ENCODE measurements at places on chromosomes 16 and 17. TPM values are rescaled to one million over a fixed set of nuclear protein-coding genes. Genes with fewer than 3 reads are reported as not detected.

GRCh38 chr16:11205754-11206581 is 50.0 kb downstream of the SOCS1 start:
- H3K4me1 ChIP-seq = peaks cover 10% of the 10 kb centered on the region
- H3K36me3 ChIP-seq = no peaks in the 10 kb centered on the region
- DNase-seq = peak; percentile 53
- H3K4me3 ChIP-seq = no peak overlapping the region
- H3K27ac ChIP-seq = peak overlapping the region; percentile 45
- no peaks in the 10 kb centered on the region for H3K27me3 ChIP-seq

DNA sequence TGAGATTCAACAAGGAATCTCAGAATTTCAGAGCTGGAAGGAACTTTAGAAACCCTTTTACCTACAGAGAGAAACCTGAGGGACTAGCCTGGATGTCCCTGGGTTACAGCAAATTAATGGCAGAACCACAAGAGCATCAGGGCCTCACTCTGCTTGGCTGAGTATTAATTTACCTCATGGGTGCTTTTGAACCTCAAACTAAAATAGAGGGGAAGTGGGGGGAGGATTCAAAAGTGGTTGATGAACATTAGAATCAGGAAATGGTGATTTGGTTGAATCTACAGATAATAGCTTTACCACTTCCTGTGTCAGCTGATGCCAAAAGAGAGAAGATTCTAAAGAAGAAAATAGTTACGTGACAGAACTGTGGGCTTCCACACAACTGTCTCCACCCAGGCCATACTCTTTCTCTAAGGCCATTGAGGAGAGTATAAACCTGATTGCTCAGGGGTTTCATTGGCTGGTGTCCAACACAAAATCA is 11.3 kb upstream of the SKAP1 start:
- H3K4me3 ChIP-seq = no peak overlapping the region
- no peak for DNase-seq
- peak overlapping the region; percentile 15 for H3K27ac ChIP-seq
- no peaks in the 10 kb centered on the region for H3K4me1 ChIP-seq

DNA sequence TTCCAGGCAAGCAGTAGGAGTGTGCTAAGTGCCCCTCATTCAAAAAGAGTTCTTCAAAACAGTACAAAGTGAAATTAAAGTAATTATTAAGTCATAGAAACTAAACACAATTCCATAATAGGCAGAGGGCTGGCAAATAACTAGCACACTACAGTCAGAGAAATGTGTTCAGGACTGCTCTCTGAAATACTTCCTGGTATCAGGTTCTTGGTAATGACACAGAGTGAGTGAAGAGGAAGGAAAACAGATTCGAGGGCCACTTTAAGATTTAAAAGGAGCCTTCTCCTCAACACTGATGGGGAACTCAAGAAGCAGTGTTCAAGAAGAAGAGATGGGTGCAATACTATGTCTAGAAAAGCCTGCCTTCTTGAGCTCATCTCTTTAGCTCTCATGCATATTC is 139.2 kb downstream of the TOX3 start:
- no peaks in the 10 kb centered on the region for H3K36me3 ChIP-seq
- no peaks in the 10 kb centered on the region for H3K27me3 ChIP-seq
- H3K27ac ChIP-seq = peak overlapping the region; percentile 48
- no peak for DNase-seq

- H3K27me3 ChIP-seq = no peaks in the 10 kb centered on the region
- DNase-seq = no peak
- no peaks in the 10 kb centered on the region for H3K4me1 ChIP-seq
- no peak overlapping the region for H3K4me3 ChIP-seq
- H3K36me3 ChIP-seq = no peaks in the 10 kb centered on the region
- H3K27ac ChIP-seq = no peak overlapping the region
Observed at GRCh38 chr17:15483431-15483830, 16.0 kb upstream of the CDRT4 start.

- no peak for DNase-seq
- H3K36me3 ChIP-seq = no peaks in the 10 kb centered on the region
- no peaks in the 10 kb centered on the region for H3K4me1 ChIP-seq
- H3K27me3 ChIP-seq = no peaks in the 10 kb centered on the region
- no peak overlapping the region for H3K27ac ChIP-seq
Observed at GRCh38 chr17:30964876-30965275, 6.0 kb upstream of the RNF135 start.

- no peaks in the 10 kb centered on the region for H3K36me3 ChIP-seq
- H3K27me3 ChIP-seq = peaks cover 7% of the 10 kb centered on the region
- H3K4me1 ChIP-seq = no peaks in the 10 kb centered on the region
- peak; percentile 73 for DNase-seq
- peak overlapping the region; percentile 46 for H3K4me3 ChIP-seq
Observed at GRCh38 chr17:63697341-63698286, 2.3 kb downstream of the LIMD2 start.

- H3K36me3 ChIP-seq = no peaks in the 10 kb centered on the region
- DNase-seq = no peak
- no peak overlapping the region for H3K27ac ChIP-seq
- H3K4me3 ChIP-seq = no peak overlapping the region
- H3K27me3 ChIP-seq = no peaks in the 10 kb centered on the region
Observed at GRCh38 chr17:48294020-48294805, 135.8 kb downstream of the SKAP1 start.

GRCh38 chr16:68719993-68720489 is 17.1 kb upstream of the CDH1 start:
- H3K27me3 ChIP-seq = no peaks in the 10 kb centered on the region
- no peaks in the 10 kb centered on the region for H3K4me1 ChIP-seq
- H3K36me3 ChIP-seq = no peaks in the 10 kb centered on the region
- no peak overlapping the region for H3K4me3 ChIP-seq
- DNase-seq = no peak

DNA sequence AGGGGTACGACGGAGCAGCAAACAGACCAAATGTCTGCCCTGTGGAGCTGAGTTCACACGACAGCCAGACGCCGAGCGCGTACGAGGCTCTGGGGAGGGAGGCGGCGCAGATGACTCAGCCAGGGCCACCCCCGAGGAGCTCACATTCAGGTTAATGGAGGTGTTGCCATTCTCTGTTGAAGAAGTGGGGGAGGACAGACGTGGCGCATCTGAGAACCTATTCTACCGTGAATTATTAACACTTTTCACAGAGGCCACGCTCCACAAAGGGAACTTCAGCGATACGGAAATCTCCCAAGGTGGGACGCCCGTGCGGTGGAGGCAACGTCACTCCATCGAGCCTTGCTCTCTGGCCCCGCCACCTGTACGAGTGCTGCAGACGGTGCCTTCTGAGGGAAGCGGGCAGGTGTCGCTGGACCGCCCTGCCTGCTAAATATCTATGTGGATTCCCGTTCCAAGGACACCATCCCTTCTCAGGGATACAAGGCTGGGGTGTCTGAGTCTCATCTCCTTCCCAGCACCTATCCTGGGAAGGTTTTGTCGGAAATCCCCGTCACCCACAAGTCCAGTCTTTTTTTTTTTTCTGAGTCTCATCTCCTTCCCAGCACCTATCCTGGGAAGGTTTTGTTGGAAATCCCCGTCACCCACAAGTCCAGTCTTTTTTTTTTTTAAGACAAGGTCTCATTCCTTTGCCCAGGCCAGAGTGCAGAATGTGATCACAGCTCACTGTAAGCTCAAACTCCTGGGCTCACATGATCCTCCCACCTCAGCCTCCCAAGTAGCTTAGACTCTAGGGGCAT is 19.0 kb downstream of the ABR start:
- DNase-seq = no peak
- H3K4me1 ChIP-seq = no peaks in the 10 kb centered on the region
- H3K36me3 ChIP-seq = no peaks in the 10 kb centered on the region
- no peak overlapping the region for H3K27ac ChIP-seq
- no peaks in the 10 kb centered on the region for H3K27me3 ChIP-seq
- no peak overlapping the region for H3K4me3 ChIP-seq

GRCh38 chr17:59311051-59311468 is 20.4 kb upstream of the YPEL2 start:
- no peaks in the 10 kb centered on the region for H3K36me3 ChIP-seq
- no peak overlapping the region for H3K27ac ChIP-seq
- DNase-seq = peak; percentile 58
- no peaks in the 10 kb centered on the region for H3K4me1 ChIP-seq
- no peaks in the 10 kb centered on the region for H3K27me3 ChIP-seq

DNA sequence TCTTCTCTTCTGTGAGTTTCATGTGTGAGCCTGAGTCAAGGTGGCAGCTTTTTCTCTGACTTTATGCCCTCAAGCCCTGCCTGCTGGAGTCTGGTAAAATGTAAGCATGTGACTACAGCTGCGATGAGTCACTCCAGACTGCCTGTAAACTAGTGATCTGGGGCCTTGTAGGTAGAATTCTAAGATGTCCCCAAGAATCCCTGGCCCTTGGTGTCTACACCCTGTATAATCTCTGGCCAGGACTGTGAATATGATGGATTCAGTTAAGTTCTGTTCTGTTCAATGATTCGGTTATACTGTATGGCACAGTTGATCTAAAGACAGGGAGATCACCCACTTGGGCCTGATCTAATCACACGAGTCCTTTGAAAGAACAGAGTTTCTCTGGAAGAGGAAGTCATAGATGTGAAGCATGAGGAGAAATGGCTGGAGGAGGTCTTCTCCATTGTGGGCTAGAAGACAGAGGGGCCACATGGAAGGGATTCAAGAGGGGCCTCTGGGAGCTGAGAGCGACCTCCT is 29.8 kb downstream of the PRSS54 start:
- H3K4me1 ChIP-seq = no peaks in the 10 kb centered on the region
- no peaks in the 10 kb centered on the region for H3K36me3 ChIP-seq
- H3K4me3 ChIP-seq = no peak overlapping the region
- no peaks in the 10 kb centered on the region for H3K27me3 ChIP-seq
- DNase-seq = peak; percentile 59

DNA sequence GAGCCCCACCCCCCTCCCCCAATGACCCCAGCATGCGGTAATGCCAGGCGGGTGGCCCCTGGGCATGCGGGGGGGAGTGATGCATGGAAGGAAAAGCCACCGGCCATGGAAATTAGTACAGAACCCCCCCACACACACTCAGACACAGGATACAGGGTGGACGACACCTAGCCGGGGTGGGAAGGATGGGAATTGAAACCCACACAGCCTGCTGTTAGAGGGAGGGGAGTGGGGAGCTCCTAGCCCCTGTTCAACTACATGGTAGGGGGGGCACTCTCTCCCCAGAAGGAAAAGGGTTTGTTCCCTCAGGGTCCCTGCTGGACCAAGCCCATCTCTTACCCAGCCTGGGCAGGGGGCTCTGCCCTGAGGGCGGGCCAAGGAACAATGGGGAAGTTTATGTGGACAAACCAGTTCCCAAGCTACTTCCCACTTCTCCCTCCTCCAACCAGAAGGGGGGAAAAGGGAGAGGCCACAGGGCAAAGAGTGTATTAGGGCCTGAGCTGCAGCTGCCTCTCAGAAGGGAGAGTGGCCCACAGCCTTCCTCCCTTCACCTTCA is 5.2 kb downstream of the TMUB2 start:
- peak; percentile 64 for DNase-seq
- H3K4me3 ChIP-seq = no peak overlapping the region
- H3K27ac ChIP-seq = peak overlapping the region; percentile 30
- peaks cover 20% of the 10 kb centered on the region for H3K4me1 ChIP-seq
- no peaks in the 10 kb centered on the region for H3K27me3 ChIP-seq
- H3K36me3 ChIP-seq = peaks cover 8% of the 10 kb centered on the region

- H3K36me3 ChIP-seq = no peaks in the 10 kb centered on the region
- DNase-seq = no peak
- no peak overlapping the region for H3K27ac ChIP-seq
- H3K4me1 ChIP-seq = no peaks in the 10 kb centered on the region
Observed at GRCh38 chr16:67021321-67021720, 7.6 kb upstream of the CBFB start.

- no peaks in the 10 kb centered on the region for H3K27me3 ChIP-seq
- DNase-seq = no peak
- no peak overlapping the region for H3K27ac ChIP-seq
- no peaks in the 10 kb centered on the region for H3K4me1 ChIP-seq
- H3K4me3 ChIP-seq = no peak overlapping the region
Observed at GRCh38 chr16:842061-842476, 41.5 kb upstream of the GNG13 start.

GRCh38 chr16:69187446-69188235 is 677 bp downstream of the SNTB2 start:
- H3K27ac ChIP-seq = peak overlapping the region; percentile 85
- H3K36me3 ChIP-seq = no peaks in the 10 kb centered on the region
- peak; percentile 56 for DNase-seq
- H3K4me3 ChIP-seq = peak overlapping the region; percentile 72
- no peaks in the 10 kb centered on the region for H3K4me1 ChIP-seq
- no peaks in the 10 kb centered on the region for H3K27me3 ChIP-seq

- no peak overlapping the region for H3K4me3 ChIP-seq
- H3K36me3 ChIP-seq = no peaks in the 10 kb centered on the region
- no peaks in the 10 kb centered on the region for H3K4me1 ChIP-seq
- H3K27me3 ChIP-seq = no peaks in the 10 kb centered on the region
Observed at GRCh38 chr17:68172461-68172954, 75.3 kb upstream of the AMZ2 start.

DNA sequence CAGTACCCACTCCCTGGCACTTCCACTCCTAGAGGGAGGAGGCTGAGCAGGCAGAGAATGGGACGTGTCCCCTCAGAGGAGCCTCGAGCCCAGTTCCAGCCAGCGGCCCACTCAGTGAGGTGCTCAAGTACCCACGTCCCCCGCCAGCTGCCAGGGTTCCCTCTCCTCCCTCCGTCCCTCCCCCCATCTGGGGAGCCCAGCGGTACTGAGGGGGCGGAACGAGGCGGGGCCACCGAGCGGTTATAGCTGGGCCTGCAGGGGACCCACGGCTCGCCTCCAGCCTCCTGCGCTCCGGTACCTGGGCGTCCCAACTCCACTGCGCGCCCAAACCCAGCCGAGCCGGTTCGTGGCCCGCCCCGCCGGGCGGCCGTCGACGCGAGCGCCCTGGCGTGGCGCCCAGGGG is at the start of gene NPW:
Gene NPW (plus strand): TSS at position 268 of the 403 bp plus-strand sequence.
- no peaks in the 10 kb centered on the region for H3K36me3 ChIP-seq
- no peak within 1 kb of the TSS for H3K27ac ChIP-seq
- H3K4me3 ChIP-seq = no peak within 1 kb of the TSS
- peaks cover 12% of the 10 kb centered on the region for H3K4me1 ChIP-seq
- peaks cover 24% of the 10 kb centered on the region for H3K27me3 ChIP-seq

DNA sequence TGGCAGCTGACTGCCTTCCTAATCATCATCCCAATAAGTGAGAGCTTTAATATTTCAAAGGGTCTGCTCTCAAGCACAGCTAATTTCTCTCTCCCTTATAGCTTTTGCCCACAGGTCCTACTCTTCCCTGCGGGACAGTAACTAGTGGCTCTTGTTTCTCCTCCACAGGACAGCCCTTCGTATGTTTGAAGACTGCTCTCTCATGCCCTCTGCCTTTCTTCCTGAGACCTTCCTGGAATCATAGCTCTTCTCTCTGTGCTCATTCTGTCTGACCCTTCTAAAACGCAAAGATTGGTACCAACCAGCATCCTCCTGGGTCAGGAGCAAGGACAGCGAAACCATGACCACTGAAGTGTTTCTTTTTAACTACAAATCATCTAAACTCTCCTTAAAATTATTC is 168.9 kb downstream of the GRIN2A start:
- no peaks in the 10 kb centered on the region for H3K36me3 ChIP-seq
- DNase-seq = no peak
- no peaks in the 10 kb centered on the region for H3K27me3 ChIP-seq
- no peak overlapping the region for H3K27ac ChIP-seq

The SOCS1 gene
- 3.7 TPM for total RNA-seq

The PRR14 gene
- total RNA-seq = 70.3 TPM

The ZSWIM7 gene
- 18.8 TPM for total RNA-seq

The RND2 gene
- total RNA-seq = 0.30 TPM

The VWA3A gene
- not detected for total RNA-seq

The EPN3 gene
- 79.8 TPM for total RNA-seq

The NOL11 gene
- total RNA-seq = 27.8 TPM

The RCVRN gene
- total RNA-seq = not detected

The MCRIP2 gene
- 158 TPM for total RNA-seq
